Stimulated activated CD4-positive, alpha-beta T cell treated with anti-CD3 and anti-CD28 coated beads, TNF-alpha, amount 100 ng/mL, for 48 hours (primary cell): ENCODE measurements at places on chromosomes 3 and 15.

- DNase-seq: no peak
Measured at GRCh38 chr15:27062951-27063350, 92.0 kb downstream of the GABRG3 start.

DNA sequence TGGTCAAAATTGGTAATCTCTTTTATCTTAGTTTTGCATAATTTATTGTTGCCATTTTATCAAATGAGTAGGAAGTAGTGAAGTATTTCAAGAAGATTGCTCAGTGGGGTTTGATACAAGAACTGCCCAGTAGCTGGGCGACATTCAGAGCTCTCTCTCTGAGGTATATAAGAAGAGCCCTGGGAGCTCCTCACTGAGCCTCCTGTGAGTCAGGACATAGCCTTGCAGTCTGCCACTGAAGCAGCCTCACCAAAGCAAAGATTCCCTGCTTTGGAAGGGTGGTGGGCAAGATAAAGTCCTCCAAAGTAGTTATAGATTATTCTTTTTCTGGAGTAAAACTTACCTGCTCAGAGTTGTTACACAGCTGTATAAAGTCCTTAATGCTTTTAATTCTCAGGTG, 26.1 kb downstream of the SKIL start:
- DNase-seq: no peak

DNA sequence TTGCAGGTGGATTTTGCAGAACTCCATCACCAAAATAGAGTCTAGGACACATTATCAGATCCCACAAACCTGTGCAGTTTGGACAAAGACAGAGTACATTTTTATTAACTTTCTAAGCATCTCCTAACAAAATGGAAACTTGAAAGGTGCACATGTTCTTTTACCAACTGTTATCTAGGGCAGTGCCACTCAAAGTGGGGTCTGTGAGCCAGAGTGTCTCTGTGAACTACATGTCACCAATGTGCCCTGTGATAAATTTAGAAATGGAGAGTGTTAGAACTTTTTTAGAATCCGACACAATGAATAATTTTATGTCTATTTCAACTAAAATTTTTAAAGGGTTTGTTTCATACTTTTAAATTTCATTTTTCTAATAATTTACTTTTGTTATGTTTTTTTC, 68.4 kb upstream of the TMC3 start:
- DNase-seq: no peak

- DNase-seq: no peak
Measured at GRCh38 chr3:15657016-15657415, 55.5 kb downstream of the BTD start.

DNA sequence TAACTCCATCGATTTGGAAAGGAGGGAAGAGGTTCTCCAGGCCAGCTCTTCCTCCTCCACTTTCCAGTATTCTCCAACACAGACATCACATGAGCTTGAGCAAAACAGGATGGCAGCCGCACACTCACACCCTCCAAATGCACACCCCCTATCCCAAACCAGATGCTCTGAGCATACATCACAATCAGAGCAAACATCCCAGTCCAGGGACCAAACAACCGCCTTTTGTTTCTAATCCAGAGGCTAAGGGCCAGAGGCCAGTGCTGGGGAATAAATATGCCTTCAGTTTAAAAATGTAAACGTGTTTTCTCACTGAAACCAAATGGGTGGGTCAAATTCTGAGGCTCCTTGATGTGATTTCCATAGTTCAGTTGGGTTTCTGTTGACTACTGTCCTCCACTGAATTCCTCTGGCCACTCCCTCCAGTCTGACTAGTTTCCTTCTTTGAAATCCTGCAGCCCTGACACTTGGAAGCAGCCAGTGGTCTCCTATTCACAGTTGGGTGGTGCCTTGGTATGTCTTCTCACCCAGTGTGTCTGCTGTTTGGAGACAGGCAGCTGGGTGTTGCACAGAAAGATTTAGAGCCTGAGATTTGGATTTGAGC, 19.2 kb upstream of the MFGE8 start:
- DNase-seq: no peak

GRCh38 chr15:101153801-101154656, 97.8 kb downstream of the CHSY1 start:
- no peak for DNase-seq

DNA sequence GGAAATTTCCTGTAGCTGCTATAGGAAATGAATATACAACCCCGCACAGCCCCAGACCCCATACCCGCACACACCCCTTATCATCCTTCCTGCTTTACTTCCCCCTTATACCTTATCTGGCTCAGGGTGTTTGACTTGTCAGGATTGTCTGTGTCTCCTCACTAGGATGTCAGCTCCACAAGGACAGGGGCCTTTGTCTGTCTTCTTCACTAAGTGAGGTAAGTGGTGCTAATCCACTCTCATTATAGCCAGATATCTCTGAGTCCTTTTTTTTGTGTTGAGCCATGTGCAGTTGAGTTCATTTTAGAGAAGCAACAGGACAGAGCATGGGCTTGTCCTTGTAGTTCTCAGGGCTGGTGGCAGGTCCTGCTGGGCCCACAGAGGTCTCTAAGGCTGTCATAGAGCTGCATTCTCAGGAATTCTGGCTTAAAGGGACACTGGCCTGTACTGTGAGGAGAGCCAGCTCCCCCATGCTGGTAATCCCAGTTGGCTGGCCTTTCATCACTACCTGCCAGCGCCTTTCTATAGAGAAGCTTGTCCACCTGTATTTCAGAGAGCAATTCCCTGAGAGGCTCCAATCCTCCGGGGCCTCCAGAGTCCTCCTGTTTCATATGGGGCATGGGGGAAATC, 9.0 kb downstream of the KY start:
- no peak for DNase-seq

GRCh38 chr15:49015896-49016295, 30.4 kb downstream of the SECISBP2L start:
- no peak for DNase-seq

DNA sequence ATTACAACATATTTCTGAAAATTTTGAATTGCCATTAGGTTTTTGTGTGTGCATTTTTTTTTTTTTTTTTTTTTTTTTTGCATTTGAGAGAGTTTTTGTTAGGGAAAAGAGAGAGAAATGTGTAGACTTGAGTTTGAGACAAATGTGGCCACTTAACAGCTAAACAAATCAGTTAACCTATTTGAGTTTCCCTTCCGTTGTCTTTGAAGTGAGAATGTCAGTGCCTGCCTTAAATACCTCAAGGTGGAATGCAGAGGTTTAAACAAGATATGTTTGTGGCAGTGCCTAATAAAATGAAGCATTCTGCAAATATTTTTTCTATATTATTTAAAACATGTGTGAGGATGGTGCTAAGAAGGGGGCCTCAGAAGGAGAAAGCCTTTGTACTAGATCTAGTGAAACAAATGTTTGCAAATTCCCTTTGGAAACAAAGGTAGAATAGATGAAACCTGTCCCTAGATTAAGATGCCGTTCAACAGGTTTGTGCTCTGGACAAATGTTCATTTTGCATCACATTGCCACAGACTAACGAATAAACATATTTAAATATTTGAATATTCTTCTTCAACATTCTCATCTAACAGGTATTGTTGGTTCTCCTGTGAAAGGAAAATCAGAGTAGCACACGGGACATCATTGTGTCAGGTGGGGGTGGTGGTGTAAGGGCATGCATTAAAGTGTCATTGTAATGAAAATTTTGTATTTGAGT, 80.7 kb downstream of the SATB1 start:
- no peak for DNase-seq

- no peak for DNase-seq
Measured at GRCh38 chr3:16350597-16351318, 85.7 kb downstream of the OXNAD1 start.

DNA sequence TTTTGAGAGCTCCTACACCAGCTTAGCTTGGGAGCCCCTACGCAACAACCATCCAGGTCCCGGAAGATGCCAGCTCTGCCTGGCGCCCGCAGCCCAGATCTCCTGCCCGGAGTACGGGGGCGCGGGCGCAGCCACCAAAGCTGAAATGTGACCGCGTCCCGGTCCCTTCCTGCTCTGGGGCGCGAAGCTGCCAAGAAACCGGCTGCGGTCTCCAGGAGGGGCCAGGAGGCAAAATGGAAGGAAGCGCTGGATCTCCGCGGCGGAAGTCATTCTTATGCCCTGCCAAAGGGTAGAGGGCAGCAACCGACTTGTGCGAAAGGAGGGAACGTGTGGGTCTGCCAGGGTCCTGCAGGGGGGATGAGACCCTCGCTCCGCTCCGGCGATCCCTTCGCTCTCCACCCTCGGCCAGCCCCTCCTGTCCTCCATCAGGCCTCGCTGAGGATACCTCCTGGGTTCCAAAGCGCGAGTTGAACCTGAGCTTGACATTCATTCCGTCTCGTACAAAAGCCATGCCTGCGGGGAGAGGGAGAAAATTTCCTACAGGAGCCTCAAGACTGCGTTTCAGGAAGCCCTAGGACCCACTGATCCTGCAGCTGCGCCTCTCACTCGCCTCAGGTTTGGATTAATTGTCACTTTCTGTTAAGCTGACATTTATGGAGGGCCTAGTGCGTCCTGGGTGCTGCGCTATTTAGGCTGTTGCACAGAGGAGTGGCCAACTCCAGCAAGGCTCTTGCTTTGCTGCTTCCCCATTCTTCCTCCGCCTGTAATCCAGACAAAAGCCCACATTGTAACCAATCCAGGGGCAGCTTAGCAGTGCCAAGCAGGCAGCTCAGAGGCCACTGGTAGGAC, 98.3 kb upstream of the VGLL3 start:
- DNase-seq: no peak

DNA sequence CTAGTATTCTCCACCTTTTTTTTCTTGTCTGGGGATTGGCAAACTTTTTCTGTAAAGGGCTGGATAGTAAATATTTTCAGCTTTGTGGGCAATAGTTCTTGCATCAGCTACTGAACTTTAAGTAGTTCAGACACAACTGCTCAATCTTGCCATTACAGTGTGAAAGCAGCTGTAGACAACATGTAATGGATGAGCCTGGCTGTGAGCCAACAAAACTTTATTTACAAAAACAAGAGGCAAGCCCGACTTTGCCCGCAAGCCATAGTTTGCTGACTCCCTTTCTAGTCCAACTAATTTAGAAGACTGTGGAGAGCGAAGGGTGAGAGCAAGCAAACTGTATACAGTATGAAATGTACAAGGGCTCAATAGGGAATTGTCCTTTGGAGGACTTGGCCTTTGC, 6.2 kb downstream of the FRMD4B start:
- DNase-seq: no peak

DNA sequence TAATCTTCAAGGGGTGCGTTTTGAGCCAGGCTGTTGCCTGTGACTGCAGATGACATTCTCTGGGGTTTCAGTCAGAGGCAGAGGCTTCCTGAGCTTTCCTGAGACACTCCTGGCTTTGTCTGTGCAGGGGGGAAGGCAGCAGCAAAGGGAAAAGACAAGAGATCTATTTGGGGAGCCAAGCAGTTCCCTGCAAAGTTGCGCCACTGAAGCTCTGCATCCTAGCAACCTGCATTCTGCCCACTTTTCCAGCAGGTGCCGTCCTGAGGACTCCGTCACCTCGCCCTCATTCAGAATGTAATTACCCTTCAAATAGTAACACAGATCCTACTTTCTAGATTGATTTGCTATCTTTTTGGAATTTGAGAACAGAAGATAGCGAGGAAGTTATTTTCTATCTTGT, 1.9 kb upstream of the TMEM158 start:
- no peak for DNase-seq

DNA sequence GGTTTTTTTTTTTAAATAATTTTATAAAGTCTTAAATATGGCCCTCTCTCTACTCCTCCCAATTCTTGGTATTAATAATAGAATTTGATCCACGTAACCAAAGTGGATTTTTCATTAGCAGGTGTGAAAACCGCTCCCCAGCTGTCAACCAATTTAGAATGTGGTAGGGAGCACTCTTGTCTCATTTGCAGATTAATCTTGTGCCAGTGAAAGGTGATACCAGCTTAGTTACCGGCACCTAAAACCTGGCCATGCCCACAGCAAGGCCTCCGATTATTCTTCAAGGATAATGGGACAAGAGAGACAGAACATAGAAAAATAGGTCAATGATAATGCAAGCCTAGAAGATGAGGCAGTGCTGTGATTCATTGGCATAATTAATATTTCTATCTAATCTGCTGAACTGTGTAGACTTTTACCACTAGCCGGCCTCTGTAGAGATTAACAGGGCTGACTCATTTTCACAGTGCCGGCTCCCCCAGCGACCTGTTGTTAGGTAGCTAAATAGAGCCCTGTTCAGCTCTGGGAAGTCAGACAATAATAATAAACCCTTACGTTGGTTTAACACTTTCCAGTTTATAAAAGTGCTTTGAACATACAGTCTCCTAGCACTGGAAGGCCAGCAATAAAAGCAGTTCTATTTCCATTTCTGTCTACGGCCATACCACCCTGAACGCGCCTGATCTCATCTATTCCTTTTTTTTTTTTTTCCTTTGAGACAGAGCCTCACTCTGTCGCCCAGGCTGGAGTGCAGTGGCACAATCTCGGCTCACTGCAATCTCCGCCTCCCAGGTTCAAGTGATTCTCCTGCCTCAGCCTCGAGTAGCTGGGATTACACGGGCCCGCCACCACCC, 102.9 kb downstream of the SHQ1 start:
- no peak for DNase-seq
